ENCODE measurements at places on chromosomes 7 and 10.

DNA sequence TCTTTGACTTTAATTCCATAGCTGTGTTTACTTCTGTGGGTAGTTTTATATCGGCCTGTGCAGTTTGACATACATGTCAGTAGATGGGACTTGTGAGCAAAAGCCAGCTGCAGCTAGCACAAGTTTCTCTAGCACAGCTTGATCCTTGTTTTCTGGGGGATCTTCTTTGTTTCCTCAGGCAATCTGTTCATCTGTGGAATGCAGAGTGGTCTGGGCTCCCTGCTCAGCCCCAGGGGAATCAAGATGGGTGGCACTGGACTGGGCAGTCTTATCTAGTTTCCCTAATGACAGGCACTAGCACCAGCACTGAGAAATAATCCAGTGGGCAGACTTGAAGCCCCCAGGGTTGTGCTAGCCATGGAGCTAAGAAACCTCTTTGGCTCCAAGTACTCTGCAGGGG is 40.8 kb downstream of the CYP2C19 start:
- no peak for DNase-seq

DNA sequence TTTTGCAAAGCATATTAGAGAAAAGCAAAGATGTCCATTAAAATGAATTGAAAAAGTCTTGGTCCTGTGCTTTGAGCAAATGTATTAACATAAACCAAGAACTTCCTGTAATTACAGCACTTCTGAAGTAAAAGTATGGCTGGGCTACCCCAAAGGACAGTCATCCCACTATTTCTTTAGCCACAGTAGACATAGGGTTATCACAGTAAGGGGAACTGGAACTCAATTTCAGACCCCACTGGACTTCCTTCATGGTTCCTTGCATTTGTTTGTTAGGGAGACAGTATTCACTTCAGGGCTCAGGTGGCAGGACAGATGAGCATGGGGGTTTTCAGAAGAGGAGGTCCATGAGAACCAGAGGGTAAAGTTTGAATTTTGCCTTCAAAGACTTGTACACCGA is 203.1 kb upstream of the PDE1C start:
- DNase-seq = no peak

DNA sequence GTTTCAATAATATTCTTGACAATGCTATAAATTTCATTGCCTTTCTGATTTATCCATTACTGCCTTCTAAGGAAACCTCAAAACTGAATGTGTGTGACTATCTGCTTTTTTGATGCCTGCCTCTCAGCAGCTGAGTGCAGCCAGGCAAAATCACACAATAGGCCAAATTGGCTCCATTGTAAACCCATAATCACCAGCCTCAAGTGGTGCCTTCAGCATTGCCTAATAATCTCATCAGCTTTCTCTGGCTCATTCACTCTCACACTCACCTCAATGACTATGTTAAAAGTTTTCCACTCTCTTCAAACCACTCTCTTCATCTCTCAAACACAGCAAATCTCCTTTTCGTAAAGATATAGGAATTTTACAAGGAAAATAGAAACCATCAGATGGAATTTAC is 182.5 kb upstream of the COL1A2 start:
- DNase-seq = no peak

GRCh38 chr7:55469271-55469681 is 103.0 kb downstream of the VOPP1 start:
- DNase-seq = no peak

DNA sequence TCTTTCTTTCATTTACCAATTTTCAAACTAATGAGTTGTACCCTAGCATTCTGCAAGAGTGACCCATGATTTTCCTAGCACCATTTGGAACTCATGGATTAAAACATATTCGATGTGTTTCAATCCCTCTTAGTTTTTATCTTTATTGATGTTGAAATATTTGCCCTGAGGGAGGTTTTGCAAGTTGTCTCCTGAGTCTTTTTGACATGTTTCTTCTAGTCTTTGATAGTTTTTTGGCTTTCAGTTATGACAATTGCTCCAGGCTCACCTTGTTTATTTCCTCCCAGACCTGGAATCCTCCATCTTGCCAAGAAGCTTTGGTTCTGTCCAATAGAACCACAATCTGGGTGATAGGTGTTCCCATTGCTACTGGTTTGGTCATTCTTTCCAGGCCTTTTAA is 327.8 kb downstream of the WDR11 start:
- no peak for DNase-seq

GRCh38 chr7:92768501-92769393 is 67.6 kb downstream of the CDK6 start:
- DNase-seq = no peak
